ENCODE measurements at places on chromosomes 7 and 10.

- no peak for DNase-seq
Measured at GRCh38 chr10:77546042-77546441, 91.6 kb downstream of the KCNMA1 start.

GRCh38 chr10:112750427-112751167 is 199.4 kb upstream of the TCF7L2 start:
- DNase-seq, result no peak

- DNase-seq, result no peak
Measured at GRCh38 chr7:159023206-159023605, 121.5 kb downstream of the VIPR2 start.

GRCh38 chr7:128399991-128400390 is 9.8 kb downstream of the IMPDH1 start:
- DNase-seq, result no peak

DNA sequence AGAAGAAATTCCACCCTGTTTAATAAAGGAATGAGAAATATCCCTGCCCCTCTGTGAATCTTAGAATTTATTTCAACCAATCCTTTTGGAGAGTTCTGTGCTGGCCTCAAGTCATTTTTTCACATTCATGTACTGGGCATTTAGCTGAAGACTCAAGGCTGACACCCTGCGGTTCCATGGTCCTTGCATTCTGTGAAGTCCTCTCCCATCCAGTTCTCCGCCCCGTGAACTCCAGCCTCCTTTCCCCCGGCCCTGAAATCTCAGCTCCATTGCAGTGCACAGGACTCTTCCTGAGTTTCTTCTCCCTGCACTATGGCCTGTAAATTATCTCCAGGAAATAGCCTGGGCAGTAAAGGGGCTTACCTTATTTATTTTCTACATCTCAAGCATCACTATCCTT is 183.0 kb upstream of the KCND2 start:
- peak; percentile 2 for DNase-seq

- no peak for DNase-seq
Measured at GRCh38 chr7:108104324-108104723, 25.8 kb downstream of the LAMB4 start.

DNA sequence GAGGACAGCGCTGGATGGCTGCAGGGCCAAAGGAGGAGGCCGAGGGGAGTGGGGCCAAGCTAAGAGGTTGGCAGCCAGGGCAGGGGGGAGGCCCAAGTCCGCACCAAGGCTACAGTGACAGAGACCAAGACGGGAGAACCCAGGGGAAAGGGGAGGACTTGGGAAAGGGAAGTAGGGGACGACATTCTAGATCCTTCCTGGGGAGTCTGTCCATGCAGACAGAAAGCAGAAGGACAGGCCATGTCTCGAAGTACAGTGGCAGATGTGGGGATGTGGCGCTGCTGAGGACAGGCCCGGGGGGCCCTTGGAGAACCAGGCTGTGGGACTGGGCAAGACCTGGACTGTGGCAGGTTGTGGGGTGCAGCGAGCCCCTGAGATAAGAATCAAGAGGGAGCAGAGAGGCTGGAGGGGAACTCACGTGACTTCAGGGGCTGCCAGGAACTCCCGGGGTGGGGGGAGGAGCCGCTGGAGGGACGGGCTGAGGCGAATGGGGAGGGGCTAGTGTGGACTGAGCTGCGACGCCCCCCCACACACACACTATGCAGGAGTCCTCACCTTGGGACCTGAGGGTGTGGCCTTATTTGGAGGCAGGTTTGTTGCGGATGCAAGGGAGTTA is 68.5 kb upstream of the TNRC18 start:
- DNase-seq, result no peak

- no peak for DNase-seq
Measured at GRCh38 chr10:64867501-64867962, 1346.3 kb downstream of the REEP3 start.

DNA sequence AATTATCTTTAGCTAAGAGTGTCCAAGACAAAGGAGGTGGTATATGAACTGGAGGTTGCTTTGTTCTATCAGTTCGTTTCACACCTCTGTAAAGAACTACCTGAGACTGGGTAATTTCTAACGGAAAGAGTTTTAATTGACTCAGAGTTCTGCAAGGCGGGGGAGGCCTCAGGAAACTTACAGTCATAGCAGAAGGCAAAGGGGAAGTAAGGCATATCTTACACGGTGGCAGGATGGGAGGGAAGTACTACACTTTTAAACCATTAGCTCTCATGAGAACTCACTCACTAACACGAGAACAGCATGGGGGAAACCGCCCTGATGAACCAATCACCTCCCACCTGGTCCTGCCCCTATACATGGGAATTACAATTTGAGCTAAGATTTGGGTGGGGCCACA is 1202.3 kb upstream of the LRRTM3 start:
- DNase-seq, result no peak

GRCh38 chr10:98212196-98212595 is 55.8 kb downstream of the LOXL4 start:
- DNase-seq, result no peak

- DNase-seq, result no peak
Measured at GRCh38 chr7:66913118-66914037, 7.6 kb upstream of the TMEM248 start.

DNA sequence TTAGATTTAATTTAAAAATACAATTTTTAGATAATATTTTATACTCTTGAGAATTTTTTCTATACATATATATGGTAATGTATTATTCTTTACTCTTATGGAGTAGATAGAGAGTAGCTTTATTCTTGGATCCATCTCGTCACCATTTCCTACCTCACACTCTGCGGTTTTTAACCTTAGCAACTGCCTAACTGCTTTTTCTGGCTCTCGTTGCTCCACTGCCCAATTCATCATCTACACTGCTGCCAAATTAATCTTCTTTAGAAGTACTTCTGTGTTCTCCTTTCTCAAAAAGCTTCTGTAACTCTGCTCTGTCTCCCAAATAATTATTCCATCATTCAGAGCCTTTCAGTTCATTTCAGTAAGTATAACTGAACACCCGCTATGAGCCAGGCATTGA is 35.3 kb downstream of the CAPZA2 start:
- no peak for DNase-seq

- no peak for DNase-seq
Measured at GRCh38 chr10:24406809-24407483, 198.0 kb downstream of the KIAA1217 start.

DNA sequence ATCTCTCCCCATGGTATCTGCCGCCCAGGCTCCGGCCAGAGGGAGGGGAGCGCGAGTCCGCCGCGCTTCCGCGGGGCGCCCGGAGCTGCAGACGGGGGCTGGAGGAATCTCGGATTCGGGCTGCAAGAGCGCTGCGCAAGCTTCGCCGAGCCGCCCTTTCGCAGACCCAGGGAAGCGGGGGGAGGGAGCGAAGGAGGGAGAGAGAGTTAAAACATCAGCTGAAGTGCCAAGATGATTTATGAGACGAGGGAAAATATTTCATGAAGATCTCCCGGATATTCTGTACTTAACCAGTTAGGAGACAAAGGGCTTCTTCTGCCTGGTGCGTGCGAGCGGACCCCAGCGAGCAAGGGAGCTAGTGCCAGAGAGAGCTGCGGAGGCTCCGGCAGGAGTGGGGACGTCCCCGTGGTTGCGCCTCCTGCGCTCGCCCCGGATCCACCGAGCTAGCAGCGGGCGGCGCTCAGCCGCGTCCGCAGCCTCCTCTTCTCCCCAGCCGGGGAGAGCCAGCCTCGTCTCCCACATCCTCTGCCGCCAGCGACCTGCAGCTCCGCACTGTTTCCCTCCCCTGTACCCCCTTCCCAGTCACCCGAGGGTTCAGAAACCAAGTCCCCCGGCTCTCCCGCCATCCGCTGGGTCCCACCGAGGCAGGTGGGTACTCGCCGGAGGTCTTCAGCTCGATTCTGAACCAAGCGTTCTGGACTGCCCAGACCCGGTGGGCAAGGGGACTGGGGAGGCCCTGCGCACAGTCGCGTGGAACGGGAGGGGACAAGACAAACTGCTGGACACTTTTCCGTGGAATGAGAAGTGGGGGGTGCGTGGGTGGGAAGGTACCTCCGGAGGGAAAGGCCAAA is 1.0 kb upstream of the PAX2 start:
- DNase-seq, result no peak

GRCh38 chr7:128215281-128215680 is 25.8 kb upstream of the LEP start:
- no peak for DNase-seq

DNA sequence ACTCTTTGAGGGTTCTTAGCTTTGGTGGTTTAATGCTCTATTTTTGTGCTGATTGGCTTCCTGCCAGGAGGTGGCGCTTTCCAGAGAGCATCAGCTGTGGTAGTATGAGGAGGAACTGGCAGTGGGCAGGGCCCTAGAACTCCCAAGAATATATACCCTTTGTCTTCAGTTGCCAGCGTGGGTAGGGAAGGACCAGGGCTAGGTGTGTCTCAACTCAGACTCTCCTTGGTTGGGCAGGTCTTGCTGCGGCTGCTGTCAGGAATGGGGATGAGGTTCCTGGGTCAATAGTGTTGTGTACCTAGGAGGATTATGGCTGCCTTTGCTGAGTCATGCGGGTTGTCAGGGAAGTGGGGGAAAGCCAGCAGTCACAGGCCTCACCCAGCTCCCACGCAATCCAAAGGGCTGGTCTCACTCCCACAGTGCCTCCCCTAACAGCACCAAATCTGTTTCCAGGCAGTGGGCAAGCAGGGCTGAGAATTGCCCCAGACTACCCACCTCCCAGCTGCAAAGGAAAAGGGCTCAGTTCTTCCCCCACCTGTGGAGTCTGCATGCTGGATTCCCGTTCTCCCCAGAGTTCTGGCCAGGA is 191.5 kb downstream of the PHTF2 start:
- DNase-seq, result no peak

- DNase-seq, result no peak
Measured at GRCh38 chr10:69377933-69378332, 38.8 kb downstream of the TACR2 start.

DNA sequence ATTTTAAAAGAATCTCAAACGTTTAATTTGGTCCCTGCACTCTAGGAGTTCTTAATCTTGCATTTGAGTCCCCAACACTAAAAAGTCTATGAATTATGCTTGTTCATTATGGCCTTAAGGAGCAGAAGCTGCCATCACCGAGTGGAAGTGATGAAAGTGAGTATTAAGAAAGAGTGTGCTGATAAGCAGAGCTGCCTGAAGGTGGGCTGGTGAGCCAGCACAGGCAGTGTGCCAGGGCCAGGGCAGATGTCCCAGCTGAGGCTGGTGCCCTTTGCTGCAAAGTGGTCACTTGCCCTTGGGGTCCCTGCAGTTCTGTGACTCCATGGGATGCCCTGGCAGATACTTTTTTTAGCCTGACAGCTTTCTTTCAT is 72.9 kb upstream of the LOXL4 start:
- DNase-seq, result no peak

DNA sequence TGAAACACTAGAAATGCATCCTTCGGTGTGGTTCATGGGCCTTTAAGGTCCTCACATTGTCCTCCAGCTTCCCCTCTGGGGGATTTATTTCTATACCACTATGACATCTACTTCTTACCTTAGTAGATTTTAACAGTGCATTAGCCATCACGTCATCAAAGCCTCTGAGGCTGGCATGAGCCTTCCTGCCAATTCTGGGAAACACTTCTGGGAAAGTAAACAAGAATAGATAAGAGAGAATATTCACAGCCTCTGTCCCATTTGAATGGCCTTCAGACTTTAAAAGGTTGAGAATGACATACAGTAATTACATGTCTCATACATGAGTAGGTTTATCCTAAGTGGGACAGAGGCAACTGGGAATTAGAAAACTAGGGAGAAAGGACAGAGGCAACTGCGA is 89.7 kb downstream of the AMPH start:
- DNase-seq, result no peak

DNA sequence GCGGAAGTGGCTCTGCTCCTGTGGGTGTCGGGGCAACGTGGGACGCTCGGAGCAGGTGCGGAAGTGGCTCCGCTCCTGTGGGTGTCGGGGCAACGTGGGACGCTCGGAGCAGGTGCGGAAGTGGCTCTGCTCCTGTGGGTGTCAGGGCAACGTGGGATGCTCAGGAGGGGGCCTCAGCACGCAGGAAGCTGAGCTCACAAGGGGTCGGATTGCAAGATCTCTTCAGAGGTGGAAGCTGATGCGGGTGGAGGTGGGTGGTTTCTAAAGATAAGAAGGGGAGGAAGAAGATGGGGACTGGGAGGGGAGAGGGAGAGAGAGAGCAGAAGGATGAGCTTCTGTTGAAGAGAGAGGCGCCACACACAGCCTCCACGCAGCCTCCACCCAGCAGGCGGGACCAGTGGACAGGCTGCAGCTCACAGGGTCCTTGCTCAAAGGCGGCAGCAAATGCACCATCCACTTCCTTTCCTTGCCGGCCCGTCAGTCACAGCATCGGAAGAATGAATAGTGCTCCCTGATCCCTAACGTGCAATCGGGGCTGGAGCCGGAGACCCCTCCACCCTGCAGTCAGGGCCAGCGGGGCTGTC is 78.7 kb downstream of the PTPRN2 start:
- no peak for DNase-seq

DNA sequence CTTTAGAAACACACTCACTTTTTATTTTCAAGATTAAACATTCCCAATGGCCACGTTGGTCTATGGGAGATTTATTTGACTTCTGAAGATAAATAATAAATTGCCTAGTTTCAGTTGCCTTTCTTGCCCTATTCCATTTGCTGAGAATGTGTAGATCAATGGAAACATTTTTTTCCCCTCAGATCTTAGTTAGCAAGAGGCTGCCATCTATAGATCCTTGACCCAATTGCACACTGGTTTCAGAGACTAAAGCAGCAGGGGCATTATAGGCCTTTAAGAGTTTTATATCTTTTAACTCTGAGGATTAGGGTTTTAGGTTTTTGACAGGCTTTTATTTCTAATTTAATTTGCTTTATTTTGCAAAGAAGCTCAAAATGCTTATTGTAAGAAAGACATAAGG is 163.2 kb upstream of the GPR26 start:
- DNase-seq, result no peak

GRCh38 chr7:73443548-73444255 is 10.1 kb downstream of the FZD9 start:
- DNase-seq, result no peak

DNA sequence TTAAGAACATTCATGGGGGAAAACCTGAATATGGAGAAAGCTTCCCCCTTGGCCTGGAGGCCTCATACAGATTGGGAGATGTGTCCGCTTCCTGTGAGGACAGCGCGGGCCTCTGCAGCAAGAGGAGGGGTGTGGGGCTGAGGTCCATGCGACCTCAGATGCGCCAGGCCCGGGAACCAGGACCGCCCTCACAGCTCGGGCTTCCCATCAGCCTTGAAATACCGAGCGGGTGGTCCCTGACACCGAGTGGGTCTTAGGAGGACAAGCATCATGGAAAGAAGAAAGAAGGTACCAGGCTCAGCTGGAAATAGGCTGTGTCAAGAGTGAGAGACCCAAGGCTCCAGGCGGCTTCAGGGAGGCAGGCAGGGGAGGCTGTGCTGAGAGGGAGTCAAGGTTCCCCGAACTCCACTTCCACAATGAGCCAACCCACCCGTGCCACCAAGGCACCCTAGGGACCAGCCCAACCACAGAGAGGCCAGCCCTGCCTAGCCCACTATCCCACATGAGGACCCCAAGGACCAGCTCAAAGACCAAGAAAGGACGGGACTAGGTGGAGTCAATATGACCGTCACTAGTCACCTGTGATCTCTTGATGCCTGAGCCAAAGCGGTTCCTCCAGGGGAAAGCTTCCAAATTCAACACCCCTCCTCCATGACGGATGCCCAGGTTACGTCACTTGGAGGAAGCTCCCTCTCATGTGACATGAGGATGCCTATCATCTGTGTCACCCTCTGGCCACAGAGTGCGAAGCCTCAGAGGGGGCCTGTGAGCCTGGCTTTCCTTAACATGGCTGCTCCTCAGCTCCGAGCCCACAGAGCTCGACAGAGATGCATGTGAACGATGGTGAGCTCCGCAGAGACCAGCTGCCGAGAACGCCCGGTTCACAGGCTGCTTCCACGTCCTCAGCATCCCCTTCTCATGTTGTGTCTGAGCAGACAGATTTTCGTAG is 103.7 kb downstream of the TCERG1L start:
- no peak for DNase-seq

- DNase-seq, result no peak
Measured at GRCh38 chr7:129123510-129123857, 21.0 kb upstream of the TSPAN33 start.

All from HCT116 (cell line).